ENCODE measurements at places on chromosomes 5 and 9.

DNA sequence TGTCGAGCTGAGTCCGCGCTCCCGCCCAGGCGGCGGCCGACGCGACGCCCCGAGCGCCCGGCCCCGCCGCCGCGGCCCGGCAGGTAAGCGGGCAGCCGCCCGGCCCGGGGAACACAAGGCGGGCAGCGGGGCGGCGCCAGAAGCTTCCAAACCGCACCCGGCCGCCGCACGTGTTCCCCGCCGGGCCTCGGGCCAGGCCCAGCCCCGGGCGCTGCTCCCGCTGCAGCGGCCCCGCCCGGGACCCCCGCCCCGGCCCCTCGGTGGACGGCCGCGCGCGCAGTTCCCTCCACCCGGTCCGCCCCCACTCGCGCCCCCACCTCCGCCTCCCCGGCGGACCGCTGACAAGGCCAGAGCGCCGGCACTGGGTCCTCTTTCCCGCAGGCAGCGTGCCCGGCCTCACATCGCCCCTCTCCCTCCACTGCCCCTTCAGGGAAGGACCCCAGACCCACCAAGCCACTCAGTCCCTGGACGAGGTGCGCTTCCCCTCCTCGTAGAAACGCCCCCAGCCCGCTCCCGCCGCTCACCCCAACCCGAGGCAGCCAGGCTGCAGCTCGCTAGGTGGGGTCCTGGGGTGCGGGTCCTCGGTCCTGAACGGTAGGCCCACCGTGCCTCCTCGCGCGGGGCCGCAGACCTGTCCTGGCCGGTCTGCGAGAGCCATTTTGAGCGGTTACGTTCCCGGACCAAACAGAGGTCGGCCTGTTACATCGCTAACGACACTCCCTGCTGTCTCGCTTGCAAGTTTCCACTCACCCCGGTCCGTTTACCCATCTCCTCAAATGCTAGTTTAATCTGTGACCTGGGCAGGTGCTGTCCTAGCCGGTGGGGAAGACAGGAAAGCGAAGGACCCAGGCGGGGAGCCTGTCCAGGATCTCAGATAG, 475 bp downstream of the WDR5 start:
- no peak for DNase-seq

DNA sequence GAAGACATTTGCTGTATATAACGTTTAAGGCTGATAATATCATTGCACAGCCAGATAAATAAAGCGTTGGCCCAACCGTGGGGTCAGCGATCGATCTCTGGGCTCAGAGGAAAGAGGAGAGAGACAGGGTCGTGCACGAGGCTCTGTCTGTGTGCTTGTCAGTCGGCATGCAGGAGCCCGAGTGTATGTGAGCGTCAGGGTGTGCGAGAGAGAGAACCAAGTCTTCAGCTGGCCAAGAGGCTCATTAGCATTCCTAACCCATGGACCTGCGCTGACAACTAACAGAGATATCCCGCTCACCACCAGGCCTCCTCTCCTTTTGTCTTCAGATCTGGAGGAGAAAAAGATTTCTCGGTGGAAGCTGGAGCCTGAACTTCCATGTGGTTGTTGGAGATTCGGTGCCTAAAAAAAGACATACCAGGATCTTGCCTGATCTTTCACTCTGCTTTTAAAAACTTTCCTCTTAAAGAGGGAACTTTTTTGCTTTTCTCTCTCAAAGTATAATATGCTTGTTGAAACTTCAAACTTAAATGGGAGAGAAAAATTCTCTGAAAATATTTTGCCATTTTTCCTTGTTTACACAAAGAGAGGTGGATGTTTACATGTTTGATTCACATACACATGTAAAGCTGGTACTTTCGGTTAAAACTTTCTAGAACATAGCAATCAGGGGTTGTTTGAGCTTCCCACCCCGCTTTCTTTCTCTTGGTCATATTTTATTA, 16.5 kb downstream of the NR2F1 start:
- no peak for DNase-seq

DNA sequence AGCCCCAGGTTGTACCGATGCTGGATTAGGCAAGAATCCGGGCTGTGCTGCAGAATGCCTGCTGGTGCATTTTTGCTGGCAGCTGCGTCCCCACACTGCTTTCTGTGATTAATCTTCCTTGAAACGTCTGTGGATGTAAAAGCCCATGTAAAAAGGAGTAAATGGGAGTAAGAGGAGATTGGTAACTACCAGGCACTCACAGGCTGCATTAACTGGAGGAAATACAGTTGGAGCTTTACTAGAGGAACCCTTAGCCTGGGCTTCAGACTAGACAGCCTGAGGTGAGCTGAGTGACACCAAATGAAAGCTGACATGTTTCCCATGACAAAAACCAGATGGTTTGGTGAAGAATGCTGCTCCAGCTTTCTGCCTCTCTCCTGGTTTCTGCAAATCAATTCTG, 190.4 kb upstream of the GAS1 start:
- no peak for DNase-seq

DNA sequence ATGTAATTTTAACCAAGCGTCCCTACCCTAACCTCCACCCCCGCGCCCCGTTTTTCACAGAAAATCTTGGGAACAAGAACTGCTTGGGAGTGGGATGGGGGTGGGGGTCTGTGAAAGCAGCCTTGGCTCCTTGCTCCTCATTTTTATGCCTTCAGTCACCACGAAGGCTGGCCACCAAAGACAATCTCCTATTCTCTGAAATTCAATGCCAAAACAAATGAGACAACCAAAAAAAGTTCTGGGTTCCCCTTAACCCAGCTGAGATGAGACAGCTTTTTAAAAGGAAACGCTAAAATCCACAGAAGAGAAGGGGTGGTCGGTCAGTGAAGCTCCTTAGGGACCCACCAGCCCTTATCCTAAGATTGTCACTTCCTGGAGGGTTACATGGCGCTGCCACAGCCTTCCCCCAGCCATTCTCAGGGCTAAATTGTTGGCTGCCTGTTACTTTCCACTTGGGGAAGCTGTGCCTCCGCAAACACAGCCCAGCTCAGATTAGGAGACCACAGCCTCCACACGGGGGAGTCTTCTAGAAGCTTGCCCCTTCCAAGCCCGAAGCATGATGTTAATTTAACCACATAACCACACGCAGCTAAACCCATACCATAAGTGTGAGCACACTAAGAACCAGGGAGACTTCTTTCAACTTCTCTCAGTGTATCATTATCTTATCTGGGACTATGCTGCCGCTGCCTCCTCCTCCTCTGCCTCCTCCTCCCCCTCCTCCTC, 136.3 kb downstream of the FOXD1 start:
- no peak for DNase-seq

GRCh38 chr9:94807556-94807955, 81.1 kb downstream of the AOPEP start:
- no peak for DNase-seq

DNA sequence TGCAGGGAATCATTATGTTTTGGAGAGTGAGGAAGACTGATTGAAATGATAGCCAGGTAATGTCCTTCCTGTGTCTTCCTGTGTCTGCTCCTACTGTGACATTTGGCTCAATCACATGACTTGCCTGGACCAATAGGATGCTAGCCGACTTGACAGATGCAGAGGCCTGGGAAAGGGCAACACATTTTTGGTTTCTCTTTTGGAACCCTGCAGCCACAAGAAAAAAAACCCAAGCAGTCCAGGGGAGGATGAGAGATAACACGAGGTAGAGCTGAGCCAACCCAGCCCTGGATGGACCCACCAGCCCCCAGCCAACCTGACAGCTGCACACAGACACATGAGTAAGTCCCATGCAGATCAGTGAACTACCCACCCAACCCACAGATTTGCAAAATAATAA, 256.1 kb upstream of the SMARCA2 start:
- DNase-seq: no peak

DNA sequence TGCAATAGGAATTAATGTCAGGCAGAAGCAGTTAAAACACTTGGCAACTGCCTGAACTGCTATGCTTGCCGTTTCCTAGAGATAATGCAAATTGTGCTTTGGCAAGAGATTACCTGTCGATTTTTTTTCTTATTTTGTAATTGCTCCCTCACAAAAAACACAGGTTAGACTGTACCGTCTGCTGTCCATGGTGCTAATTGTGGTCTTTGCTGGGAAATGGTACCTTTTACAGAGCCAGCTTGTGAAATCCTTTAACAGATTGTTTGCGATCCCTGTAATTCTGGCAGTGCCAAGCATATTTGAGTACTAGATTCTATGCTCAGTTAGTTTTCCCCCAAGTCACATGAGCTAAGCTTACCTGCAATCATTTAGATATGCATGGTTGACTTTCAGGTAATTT, 2125.8 kb upstream of the WWC1 start:
- DNase-seq: no peak

- DNase-seq: no peak
Observed at GRCh38 chr5:156460471-156460870, 133.5 kb downstream of the SGCD start.

- no peak for DNase-seq
Observed at GRCh38 chr5:43353668-43354067, 40.5 kb upstream of the HMGCS1 start.

- no peak for DNase-seq
Observed at GRCh38 chr5:5141339-5141599, 1.1 kb downstream of the ADAMTS16 start.

- DNase-seq: no peak
Observed at GRCh38 chr5:132110930-132111329, 37.3 kb downstream of the CSF2 start.

GRCh38 chr5:180626661-180627385, 22.6 kb downstream of the FLT4 start:
- no peak for DNase-seq

- no peak for DNase-seq
Observed at GRCh38 chr5:103909391-103909790, 346.8 kb upstream of the NUDT12 start.
